ENCODE measurements at places on chromosomes 5 and 9.

GRCh38 chr5:2888520-2889060 lies 137.1 kb upstream of the IRX2 start:
- no peak for DNase-seq

- DNase-seq, result peak; percentile 12
Observed at GRCh38 chr5:6713274-6714225, at the start of gene TENT4A. TENT4A (plus strand) TSS chr5:6713432; CDS start chr5:6713984, 552 bp downstream.

DNA sequence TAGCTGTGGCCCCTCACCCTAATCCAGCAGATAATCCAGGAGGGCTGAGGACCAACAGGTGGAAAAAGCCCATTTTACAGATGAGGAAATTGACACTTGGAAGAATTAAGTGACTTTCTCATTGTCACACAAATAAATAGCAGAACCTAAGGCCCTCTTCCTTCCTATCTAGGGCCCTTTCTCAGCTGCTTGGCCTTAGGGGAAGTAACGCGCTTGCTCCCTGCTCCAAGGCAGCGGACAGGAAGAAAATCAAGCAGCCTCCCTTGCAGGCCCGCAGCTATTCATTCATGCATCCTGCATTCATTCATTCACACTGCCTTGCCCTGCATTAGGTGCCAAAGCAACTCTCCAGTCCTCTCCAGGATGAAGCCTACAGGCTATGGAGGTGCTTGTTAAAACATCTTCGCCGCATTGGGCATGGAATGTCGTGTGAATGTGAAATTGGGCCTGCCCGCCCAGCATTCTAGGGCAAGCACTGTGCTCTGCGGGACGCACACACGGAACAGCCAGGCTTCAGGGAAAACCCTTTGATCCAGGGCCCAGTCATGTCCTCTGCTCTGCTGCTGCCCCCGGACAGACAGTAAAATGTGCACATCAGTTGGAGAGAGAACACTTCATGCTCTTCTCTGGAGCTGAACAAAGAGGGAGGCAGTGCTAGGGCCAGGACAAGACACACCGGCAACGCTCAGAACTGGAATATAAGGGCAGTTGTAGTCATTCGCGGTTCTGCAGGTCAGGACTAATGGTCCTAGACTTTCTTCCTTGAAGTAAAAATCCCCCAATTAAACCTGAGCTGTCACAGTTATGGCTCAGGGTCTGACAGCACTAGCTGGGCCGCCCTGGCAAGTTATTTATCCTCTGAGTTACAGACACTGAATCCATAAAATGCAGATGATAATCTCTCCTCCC lies 166.0 kb downstream of the COL23A1 start:
- no peak for DNase-seq

- no peak for DNase-seq
Observed at GRCh38 chr9:97427885-97428284, 16.0 kb downstream of the TDRD7 start.

- no peak for DNase-seq
Observed at GRCh38 chr9:134717924-134718645, 76.5 kb downstream of the COL5A1 start.

- no peak for DNase-seq
Observed at GRCh38 chr5:40491644-40492043, 188.1 kb upstream of the PTGER4 start.

GRCh38 chr9:29966247-29966646 lies 2393.0 kb upstream of the C9orf72 start:
- DNase-seq, result no peak

DNA sequence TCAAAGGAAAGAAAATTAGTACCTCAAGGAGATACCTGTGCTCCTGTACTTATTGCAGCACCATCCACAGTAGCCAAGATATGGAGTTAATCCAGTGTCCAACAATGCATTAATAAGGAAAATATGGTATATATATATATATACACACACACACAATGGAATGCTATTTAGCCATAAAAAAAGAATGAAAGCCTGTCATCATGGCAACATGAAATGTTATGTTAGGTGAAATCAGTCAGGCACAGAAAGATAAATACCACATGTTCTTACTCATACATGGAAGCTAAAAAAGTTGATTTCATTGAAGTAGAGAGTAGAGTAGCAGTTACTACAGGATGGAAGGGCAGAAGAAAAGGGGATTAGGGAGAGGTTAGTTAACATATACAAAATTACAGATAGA lies 601.5 kb downstream of the ANXA1 start:
- DNase-seq, result no peak

GRCh38 chr5:101561018-101561417 lies 657.9 kb upstream of the ST8SIA4 start:
- no peak for DNase-seq

DNA sequence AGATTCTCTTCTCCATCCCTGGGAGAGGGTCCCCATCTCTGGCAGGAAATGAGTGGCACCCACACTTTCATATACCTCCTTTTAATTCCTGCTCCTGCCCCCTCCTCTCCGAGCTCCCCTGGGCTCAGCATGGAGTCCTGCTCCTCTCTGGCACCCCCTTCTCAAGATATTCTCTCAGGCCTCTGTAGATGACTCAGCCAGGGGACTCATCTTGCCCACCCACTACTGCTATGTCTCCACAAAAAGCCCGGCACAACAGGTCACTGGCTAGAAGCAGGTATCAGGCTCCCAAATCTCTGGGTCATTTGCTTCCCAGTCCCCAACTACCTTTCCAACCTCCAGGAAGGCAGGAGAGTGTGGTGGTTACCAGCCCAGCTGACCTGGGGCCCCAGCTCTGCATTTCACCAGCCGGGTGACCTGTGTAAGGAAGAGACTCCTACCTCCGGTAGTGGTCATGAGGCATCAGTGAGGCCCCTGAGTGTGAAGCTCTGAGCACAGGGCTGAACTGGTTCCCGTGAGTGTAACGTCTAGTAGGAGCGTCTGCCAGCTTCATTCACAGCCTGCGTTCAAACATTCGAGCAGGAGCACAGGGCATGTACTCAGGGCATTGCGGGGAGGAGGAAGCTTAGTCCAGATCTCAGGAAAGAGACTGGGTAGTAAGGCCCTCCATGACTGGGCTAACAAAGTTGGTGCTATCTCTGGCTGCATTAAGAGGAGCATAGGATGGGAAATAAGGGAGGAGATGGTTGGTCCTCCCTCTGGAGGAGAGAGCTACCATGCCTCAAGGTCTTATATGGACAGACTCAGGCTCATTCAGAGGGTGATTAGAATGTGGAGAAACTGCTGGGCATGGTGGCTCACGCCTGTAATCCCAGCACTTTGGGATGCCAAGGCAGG lies 63.7 kb downstream of the LMX1B start:
- DNase-seq, result no peak

DNA sequence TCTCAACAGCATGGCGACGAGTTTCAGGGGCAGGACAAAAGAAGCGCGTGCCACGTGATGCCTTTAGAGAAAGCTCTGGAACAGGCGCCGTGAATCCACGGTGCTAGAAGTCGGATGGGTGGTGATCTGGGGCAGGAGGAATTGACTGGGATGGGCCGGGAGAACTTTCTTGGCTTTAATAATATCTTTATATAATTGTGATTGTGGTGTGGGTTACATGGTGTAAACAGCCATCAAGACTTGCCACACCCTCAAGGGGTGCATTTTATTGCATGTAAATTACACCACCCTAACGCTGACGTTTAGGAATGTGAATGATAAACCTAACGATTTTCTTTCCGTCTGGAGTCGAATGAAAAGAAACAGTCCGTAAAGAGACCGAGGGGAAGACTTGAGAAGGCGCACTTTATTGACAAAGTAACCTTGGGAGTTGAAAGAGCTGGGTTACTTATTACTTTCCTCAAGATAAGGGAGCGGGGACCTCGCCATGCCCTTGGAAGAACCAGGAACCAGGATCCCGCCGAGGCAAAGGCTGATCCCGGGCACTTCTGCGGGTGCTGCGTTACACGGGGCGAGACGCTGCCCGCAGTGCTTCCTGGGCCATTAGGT lies 8.5 kb downstream of the NRARP start:
- DNase-seq, result no peak

- no peak for DNase-seq
Observed at GRCh38 chr9:116539549-116539948, 147.6 kb upstream of the TRIM32 start.

- no peak for DNase-seq
Observed at GRCh38 chr9:93033531-93033930, 25.0 kb upstream of the SUSD3 start.

- no peak for DNase-seq
Observed at GRCh38 chr5:40413743-40414142, 266.0 kb upstream of the PTGER4 start.

All from activated CD4-positive, alpha-beta T cell treated with anti-CD3 and anti-CD28 coated beads, Interleukin-2, amount 50 U/mL, for 4 hours (primary cell).